Anterior cingulate cortex (tissue), 58 donors: ENCODE measurements at places on chromosomes 16 and 17.

DNA sequence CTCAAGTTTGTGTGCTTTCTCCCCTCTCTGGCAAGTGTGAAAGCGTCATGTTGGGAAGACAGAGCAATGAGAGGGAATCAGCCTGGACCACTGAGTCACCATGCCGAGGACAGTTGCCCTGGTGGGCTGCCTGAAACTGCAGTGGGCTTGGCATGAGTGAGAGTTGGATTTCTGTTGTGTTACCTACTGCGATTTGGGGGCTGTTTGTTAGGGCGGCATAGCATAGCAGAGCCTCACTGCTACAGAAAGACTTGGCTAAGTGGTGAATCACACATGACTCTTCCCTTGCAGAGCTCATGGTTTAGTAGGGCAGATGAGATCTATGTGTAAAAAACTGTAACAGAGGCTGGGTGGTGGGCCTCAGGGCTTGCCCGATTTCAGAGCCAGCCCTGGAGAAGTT is 324.6 kb downstream of the C16orf95 start:
- no peak for DNase-seq

DNA sequence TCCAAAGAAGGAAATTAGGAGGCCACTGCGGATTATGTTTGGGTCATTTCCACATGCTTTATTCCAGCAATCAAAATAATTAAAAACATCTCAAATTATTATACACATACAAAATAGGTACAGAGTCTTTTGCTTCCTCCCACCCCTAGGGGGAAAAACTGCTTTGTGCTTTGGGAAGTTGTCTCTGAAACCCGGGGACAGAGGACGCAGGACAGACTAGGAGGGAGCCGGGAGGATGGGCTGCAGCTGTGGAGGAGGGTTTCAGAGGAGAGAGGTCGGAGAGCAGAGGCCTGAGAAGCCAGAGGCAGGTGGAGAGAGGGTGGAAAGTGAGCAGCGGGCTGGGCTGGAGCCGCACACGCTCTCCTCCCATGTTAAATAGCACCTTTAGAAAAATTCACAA is 17.4 kb downstream of the COL1A1 start:
- DNase-seq: no peak

GRCh38 chr16:9112166-9112843 is 20.9 kb downstream of the HAPSTR1 start:
- DNase-seq: no peak

GRCh38 chr17:74527756-74528155 is 3.5 kb downstream of the CD300LB start:
- no peak for DNase-seq

DNA sequence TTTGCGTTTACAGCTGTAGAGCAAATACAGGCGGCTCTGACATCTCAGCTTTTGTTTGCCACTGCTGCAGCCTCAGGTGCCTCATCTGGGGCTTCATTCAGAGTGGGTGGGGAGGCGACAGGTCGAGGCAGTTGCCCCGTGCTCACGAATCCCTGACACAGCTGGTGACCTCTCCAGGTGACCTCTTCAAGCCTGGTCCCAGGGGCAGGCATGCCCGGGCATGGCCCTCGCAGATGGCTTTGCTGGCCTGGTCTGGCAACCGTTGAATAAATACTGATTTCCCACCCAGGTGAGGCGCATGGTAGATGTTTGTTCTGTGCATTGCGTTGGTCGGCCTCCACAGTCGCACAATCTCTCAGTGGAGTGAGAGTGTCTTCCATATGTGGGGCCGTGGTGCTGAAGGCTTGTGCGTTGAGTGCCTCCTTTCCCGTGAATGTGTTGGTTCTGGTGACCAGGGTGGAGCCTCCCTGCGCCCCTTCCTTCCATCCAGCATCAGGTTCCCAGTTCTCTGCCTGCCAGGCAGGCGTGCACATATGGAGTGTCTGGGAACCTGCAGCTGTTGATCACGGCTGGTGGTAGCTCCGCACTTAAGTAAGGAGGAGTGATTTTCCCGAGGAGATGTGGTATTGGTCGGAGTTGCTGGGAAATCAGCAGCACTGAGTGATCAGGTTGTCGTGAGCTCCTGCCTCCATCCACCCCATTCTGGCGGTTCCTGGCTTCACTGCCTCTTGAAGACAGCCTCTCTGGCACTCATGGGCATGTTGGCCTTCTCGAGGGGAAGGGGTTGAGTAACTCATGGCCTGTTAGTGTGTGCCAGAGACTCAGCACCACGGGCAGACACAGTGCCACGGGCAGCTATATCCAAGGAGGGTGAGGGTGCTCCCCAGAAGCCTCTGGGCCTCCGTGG is 149.7 kb downstream of the RPTOR start:
- no peak for DNase-seq

GRCh38 chr17:49834118-49834743 is 13.6 kb downstream of the TAC4 start:
- no peak for DNase-seq

DNA sequence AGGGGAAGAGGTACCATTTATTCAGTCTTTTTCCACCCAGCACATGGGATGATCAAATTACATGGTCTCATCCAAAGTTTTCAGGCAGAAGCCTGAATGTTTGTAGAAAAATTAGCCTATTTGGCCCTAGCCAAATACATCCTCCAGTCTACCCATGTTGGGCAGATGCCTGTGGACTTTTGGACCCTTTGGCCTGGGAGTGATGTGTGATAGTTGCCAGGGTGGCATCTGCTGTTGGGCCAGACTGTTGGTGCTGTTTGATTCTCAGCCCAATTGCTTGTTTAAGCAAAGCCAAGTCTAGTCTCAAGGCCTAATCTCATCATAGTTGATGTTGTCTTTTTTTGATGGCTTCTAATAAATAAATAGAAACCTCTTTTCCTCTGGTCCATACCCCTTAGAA is 419.0 kb downstream of the CDH13 start:
- no peak for DNase-seq

DNA sequence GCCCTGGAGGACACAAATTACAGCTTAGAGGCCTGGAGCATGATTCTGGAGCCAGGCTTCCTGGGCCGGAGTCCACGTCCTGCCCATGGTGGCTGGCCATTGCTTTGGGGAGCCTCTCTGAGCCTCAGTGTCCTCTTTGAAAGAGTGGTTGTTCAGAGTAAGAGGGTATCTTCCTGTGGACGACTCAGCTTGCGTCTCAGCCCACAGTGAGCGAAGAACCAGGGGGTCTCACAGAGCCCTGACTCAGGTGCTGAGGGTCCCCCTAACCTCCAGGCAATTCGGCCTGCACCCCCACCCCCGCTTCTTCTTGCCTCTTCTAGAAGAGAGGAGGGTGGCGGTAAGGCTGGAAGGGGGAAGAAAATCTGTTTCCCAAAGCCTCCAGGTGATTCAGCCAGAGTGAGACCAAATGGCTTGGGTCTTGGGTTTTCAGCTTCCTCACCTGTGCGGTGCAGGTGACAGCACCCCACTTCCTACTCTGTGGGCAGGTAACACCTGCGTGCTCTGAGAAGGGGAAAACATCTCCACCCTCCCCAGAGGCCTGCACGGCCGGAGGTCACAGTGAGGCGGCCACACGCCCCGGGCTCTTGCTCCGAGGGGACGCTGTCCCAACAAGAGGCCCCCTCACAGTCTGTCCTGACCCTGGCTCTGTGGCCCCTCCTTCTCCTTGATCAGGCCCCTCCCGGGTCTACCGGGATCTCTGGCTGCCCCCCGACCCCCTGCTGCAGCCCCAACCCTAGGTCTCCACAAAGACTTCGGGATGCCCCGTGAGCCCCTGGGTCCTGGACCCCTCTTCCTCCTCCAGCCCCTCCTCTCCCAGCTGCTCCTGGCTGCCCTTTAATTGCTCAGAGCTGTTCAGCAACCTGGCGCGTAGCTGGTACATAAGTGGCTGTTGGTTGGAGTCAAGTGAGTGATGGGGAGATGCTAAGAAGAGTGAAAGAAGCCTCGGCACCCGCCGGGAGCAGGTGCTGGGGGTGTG is 119.2 kb downstream of the METRNL start:
- DNase-seq: no peak

DNA sequence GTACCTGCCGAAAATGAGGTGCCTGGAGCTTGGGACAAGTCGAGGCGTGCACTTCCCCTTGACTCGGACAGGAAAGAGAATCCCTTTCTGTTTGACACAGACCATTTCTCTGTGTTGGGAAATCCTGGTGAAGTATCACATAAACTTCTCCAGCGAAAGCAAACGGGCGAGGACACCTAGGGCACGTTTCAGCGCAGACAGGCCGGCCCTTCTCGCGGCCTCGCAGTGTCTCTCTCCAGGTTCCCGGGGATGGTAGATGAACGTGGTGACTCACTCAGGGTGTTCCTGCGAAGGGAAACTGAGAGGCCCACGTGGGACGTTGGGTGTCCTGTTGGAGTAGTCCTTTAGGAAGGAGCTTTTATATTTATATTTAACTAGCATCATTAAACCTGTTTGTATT is 36.3 kb upstream of the ZNF750 start:
- no peak for DNase-seq

GRCh38 chr16:20136446-20136968 is 62.8 kb upstream of the GPR139 start:
- no peak for DNase-seq

GRCh38 chr16:48432136-48432535 is 46.9 kb upstream of the SIAH1 start:
- no peak for DNase-seq

GRCh38 chr17:81176666-81177065 is 10.6 kb upstream of the AATK start:
- DNase-seq: no peak
